ENCODE measurements at places on chromosomes 16 and 17. TPM values are rescaled to one million over a fixed set of nuclear protein-coding genes. Genes with fewer than 3 reads are reported as not detected.

The CCDC200 gene
- total RNA-seq, result not detected

GRCh38 chr16:87692176-87692575, 73.6 kb downstream of the KLHDC4 start:
- no peak overlapping the region for H3K4me3 ChIP-seq
- no peaks in the 10 kb centered on the region for H3K27me3 ChIP-seq
- H3K27ac ChIP-seq, result no peak overlapping the region
- peaks cover under 1% of the 10 kb centered on the region for H3K4me1 ChIP-seq
- H3K36me3 ChIP-seq, result peaks cover 3% of the 10 kb centered on the region

The IL21R gene
- total RNA-seq, result 24.6 TPM

DNA sequence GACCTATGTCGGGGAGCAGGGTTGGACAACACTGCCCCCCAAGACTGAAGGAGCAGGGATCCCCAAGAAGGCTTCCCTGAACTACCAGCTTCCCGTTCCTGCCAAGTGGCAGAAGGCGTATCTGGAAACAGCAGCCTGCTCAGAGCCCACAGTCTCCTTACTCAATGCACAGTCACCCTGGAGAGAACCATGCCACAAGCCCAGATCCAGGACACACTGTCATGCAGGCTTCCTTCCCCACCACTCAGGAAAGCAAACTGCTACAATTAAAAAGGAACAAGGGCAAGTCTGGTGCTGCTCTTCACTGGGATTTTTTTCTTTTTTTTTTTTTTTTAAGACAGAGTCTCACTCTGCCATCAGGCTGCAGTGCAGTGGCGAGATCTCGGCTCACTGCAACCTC, 8.2 kb downstream of the WDR45B start:
- no peaks in the 10 kb centered on the region for H3K27me3 ChIP-seq
- no peak overlapping the region for H3K27ac ChIP-seq
- DNase-seq, result no peak
- peaks cover 13% of the 10 kb centered on the region for H3K4me1 ChIP-seq

- H3K36me3 ChIP-seq, result peaks cover 4% of the 10 kb centered on the region
- H3K27me3 ChIP-seq, result no peaks in the 10 kb centered on the region
- H3K27ac ChIP-seq, result no peak overlapping the region
- H3K4me3 ChIP-seq, result no peak overlapping the region
Measured at GRCh38 chr17:9484789-9485188, 90.8 kb downstream of the STX8 start.

- H3K4me1 ChIP-seq, result peaks cover 63% of the 10 kb centered on the region
- DNase-seq, result peak; percentile 90
- H3K4me3 ChIP-seq, result peak overlapping the region; percentile 45
- peaks cover 31% of the 10 kb centered on the region for H3K36me3 ChIP-seq
- peak overlapping the region; percentile 87 for H3K27ac ChIP-seq
Measured at GRCh38 chr16:74601126-74601871, 5.6 kb downstream of the GLG1 start.

DNA sequence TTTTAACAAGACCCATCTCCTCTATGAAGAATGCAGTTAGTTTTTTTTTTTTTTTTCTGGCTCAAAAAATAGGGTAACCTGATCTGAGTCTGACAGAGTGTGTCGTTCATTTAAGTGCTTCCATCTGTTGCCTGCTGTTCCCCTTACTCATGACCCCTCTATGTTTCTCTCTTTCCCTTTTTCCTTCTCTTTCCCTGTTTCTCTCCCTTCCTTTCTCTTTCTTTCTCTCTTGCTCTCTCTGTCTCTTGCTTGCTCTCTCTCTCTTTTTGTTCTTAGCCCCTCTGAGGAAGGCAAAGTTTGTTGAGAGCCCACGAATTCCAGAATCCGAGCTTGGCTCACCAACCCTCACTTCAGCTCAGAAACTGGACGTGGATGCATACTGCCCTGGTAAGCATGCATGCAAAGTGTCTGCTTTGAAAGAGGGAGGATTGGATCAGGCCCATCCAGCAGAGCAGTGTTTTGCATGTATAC, 185.0 kb downstream of the TANC2 start:
- H3K4me1 ChIP-seq, result peaks cover 5% of the 10 kb centered on the region
- H3K36me3 ChIP-seq, result no peaks in the 10 kb centered on the region
- H3K27me3 ChIP-seq, result no peaks in the 10 kb centered on the region
- H3K4me3 ChIP-seq, result no peak overlapping the region

The NPIPB6 gene
- 2.0 TPM for total RNA-seq

GRCh38 chr16:13178318-13178717, 276.9 kb downstream of the SHISA9 start:
- H3K4me3 ChIP-seq, result no peak overlapping the region
- H3K27me3 ChIP-seq, result no peaks in the 10 kb centered on the region
- H3K27ac ChIP-seq, result no peak overlapping the region
- DNase-seq, result no peak
- no peaks in the 10 kb centered on the region for H3K36me3 ChIP-seq

DNA sequence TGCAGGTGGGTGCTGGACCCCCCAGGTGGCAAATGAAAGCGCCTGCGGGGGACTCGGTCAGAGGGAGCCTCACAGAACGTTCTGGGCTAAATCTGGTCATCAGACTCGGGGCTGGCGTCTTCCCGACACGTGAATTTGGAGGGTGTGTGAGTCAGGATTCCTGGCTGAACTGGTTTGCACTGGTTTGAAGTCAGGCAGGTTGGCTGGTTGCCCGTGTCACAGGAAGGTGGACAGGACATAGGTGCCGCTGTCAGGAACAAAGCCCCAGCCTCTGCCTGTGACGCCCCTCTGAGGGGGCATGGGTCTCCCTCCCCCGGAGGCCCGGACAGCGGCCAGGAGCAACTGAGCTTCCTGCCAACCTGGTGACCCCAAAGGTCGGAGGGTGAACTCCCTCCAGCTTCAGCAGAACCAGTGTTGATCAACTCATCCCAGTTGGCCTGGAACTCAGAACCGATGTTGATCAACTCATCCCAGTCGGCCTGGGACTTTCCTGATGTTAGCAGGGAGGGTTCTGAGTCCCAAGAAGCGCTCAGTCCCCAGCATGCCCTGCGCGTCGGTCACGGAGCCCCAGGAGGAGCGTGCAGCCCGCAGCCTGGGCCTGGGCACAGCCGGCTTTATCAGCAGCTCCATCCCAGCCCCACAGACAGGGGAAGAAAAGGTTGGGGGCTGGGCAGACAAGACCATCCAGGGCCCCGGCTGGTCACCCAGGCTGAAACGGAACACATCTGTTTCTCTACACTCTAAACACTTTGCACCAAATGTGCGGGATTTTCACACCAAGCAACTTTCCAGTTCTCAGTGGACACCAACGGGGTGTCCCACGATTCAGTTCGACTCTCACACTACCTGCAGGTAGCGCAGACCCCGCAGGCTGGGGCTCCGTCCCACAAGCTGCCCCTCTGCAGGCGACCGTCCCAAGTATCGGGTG, 14.4 kb upstream of the METRNL start:
- DNase-seq, result peak; percentile 36
- H3K27me3 ChIP-seq, result peaks cover 15% of the 10 kb centered on the region
- no peak overlapping the region for H3K27ac ChIP-seq
- H3K36me3 ChIP-seq, result no peaks in the 10 kb centered on the region
- peaks cover 12% of the 10 kb centered on the region for H3K4me1 ChIP-seq

- H3K27ac ChIP-seq, result no peak overlapping the region
- no peaks in the 10 kb centered on the region for H3K36me3 ChIP-seq
- peaks cover 12% of the 10 kb centered on the region for H3K4me1 ChIP-seq
- H3K4me3 ChIP-seq, result no peak overlapping the region
- H3K27me3 ChIP-seq, result peaks cover 2% of the 10 kb centered on the region
Measured at GRCh38 chr16:4179020-4179419, 62.8 kb upstream of the ADCY9 start.

DNA sequence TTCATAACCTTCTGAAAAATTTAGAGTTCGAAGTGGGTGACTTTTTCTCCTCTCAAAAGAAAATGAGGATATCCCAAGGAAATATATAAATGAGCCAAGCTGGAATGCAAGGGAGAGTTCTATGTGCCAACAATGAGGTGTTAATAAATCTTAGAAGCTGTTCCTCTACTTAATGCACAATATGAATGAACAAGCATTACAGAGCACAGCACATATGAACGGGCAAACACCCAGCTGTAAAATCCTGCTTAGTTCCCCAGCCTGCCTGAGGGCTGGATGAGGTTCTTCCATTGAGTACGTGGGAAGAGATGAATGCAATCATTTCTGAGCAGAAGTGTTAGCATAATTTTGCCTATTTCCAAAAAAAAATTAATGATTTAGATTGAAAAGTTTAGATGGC, 58.1 kb downstream of the WDR59 start:
- H3K36me3 ChIP-seq, result peaks cover 21% of the 10 kb centered on the region
- no peak overlapping the region for H3K4me3 ChIP-seq
- no peak for DNase-seq

DNA sequence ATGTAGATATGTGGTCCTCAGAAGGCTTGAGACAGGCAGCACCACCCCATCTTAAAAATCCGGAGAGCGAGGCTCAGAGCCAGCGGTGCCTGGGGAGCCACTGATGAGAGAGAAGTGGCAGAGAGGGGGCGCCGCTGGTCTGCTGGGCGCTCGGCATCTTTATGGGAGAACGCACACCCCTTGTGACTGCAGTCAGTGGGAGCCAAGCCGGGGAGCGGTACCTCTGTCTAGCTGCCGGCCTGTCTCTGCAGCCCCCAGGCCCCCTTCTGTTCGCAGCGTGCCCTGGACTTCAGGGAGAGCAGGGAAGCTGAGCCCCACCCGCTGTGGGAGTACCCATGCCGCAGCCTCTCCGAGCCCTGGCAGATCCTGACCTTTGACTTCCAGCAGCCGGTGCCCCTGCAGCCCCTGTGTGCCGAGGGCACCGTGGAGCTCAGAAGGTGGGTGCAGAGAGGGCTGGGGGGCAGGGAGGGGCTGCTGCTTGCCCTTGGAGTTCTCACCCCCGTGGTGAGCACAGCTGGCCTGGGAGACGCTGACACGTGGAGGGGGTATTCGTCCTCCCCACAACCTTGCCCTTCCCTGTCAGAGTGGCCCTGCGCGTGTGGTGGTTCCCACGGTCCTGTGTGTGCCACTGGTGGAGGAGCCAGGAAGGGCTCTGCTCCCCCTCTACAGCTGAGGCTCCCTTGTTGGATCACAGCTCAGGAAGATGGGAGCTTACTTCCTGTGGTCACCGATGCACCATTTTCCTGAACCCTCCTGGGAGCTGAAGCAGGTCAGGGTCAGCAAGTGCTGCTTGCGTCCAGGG, 44.8 kb downstream of the PRMT7 start:
- no peak overlapping the region for H3K4me3 ChIP-seq
- peaks cover 57% of the 10 kb centered on the region for H3K36me3 ChIP-seq
- H3K27ac ChIP-seq, result peak overlapping the region; percentile 19
- peaks cover 39% of the 10 kb centered on the region for H3K4me1 ChIP-seq

GRCh38 chr16:51851111-51851510, 695.8 kb downstream of the TOX3 start:
- no peak overlapping the region for H3K27ac ChIP-seq
- no peaks in the 10 kb centered on the region for H3K4me1 ChIP-seq
- no peak for DNase-seq
- no peaks in the 10 kb centered on the region for H3K36me3 ChIP-seq

DNA sequence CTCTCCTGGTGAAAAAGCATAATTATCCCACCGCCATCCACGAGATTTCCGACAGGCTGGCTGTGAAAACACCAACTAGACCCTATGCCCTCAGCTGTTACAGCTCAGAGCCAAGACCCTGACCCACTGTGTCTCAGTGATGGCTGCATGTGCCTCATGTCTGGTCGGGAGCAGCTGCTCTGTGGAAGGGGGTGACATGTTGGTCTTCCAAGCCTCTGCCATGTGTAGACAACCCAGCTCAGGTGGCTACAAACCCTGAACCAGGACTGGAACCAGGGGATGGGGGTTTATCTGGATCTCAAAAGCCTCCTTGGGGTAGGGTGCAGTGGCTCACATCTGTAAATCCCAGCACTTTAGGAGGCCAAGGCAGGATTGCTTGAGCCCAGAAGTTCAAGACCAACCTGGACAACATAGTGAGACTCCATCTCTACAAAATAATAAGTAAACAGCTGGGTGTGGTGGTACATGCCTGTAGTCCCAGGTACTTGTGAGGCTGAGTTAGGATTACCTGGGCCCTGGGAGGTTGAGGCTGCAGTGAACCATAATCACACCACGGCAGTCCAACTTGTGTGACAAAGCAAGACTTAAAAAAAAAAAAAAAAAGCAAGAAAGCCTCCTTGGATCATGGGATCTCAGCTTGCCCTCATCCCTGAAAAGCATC, 220.3 kb downstream of the CPPED1 start:
- DNase-seq, result no peak
- no peaks in the 10 kb centered on the region for H3K27me3 ChIP-seq
- H3K4me3 ChIP-seq, result no peak overlapping the region
- no peak overlapping the region for H3K27ac ChIP-seq

- no peak for DNase-seq
- no peak overlapping the region for H3K4me3 ChIP-seq
Measured at GRCh38 chr16:56763291-56763916, 33.5 kb downstream of the NUP93 start.

- H3K27ac ChIP-seq, result no peak overlapping the region
- H3K27me3 ChIP-seq, result no peaks in the 10 kb centered on the region
- DNase-seq, result no peak
- H3K36me3 ChIP-seq, result peaks cover 5% of the 10 kb centered on the region
Measured at GRCh38 chr16:25140459-25140858, 28.9 kb downstream of the LCMT1 start.

DNA sequence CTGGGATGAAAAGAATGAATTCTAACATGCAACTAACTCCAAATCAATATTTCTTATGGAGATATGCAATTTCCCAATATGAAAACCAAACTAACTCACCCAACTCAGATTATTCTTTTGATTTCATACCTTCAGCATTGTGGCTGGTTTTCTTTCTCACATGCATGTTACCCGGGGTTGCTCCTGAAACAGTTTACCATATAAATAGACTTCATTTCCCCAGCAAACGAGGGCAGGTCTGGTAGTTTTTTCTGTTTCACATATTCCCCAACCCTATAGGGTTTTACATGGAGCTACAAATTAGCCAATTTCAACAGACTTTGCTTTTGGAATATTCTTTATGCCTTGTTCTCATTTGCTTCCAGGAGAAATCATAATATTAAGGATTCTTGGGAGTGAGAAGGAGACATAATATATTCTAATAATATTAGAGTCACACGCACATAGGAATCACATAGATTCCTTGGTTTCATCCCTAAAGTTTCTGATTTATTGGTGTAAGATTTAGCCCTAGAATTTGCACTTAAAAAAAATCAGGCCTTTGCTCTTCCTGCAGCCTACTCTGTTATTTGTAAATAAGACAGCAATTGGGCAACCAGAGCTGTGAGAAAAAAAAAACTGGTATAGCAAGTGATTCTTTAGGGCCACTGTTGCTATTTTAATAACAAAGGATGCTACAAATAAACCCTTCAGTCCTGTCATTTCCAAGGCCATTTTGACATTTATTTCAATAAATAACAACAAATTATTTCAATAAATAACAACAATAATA, 60.3 kb upstream of the FAM20A start:
- H3K4me1 ChIP-seq, result no peaks in the 10 kb centered on the region
- no peak for DNase-seq
- H3K36me3 ChIP-seq, result no peaks in the 10 kb centered on the region
- H3K27me3 ChIP-seq, result peaks cover 5% of the 10 kb centered on the region
- H3K27ac ChIP-seq, result no peak overlapping the region

GRCh38 chr17:62702746-62703260, 75.3 kb downstream of the MRC2 start:
- H3K27me3 ChIP-seq, result peaks cover 37% of the 10 kb centered on the region
- H3K4me1 ChIP-seq, result peaks cover 6% of the 10 kb centered on the region
- H3K27ac ChIP-seq, result no peak overlapping the region
- DNase-seq, result no peak
- no peak overlapping the region for H3K4me3 ChIP-seq
- H3K36me3 ChIP-seq, result no peaks in the 10 kb centered on the region

Measured in activated CD8-positive, alpha-beta memory T cell treated with anti-CD3 and anti-CD28 coated beads, Interleukin-2, amount 10 ng/mL, durations not matched to agents 7 days and 5 days (primary cell).